ENCODE measurements at places on chromosomes 16 and 17. TPM values are rescaled to one million over a fixed set of nuclear protein-coding genes. Genes with fewer than 3 reads are reported as not detected.

- H3K27me3 ChIP-seq, result no peaks in the 10 kb centered on the region
- peaks cover 39% of the 10 kb centered on the region for H3K4me1 ChIP-seq
- H3K4me3 ChIP-seq, result no peak overlapping the region
- peak; percentile 79 for DNase-seq
- H3K27ac ChIP-seq, result peak overlapping the region; percentile 59
These were observed 150.7 kb downstream of the SOCS1 start for GRCh38 chr16:11105038-11105903.

- H3K36me3 ChIP-seq, result no peaks in the 10 kb centered on the region
- no peak overlapping the region for H3K4me3 ChIP-seq
- H3K4me1 ChIP-seq, result peaks cover 29% of the 10 kb centered on the region
- H3K27me3 ChIP-seq, result no peaks in the 10 kb centered on the region
- DNase-seq, result peak; percentile 60
These were observed 3.2 kb downstream of the PAM16 start for GRCh38 chr16:4347765-4348509.

RGS11 gene
- total RNA-seq, result 8.2 TPM

TPSD1 gene
- total RNA-seq, result not detected

Data from sigmoid colon (tissue), 7 donors.